Stimulated activated CD4-positive, alpha-beta T cell treated with anti-CD3 and anti-CD28 coated beads, Interleukin-1b, Interleukin-23, amount 100 ng/mL, for 1 hour (primary cell): ENCODE measurements at places on chromosomes 12 and 14.

- no peak for DNase-seq
Measured at GRCh38 chr12:68007466-68007865, 18.2 kb downstream of the IFNG-AS1 start.

DNA sequence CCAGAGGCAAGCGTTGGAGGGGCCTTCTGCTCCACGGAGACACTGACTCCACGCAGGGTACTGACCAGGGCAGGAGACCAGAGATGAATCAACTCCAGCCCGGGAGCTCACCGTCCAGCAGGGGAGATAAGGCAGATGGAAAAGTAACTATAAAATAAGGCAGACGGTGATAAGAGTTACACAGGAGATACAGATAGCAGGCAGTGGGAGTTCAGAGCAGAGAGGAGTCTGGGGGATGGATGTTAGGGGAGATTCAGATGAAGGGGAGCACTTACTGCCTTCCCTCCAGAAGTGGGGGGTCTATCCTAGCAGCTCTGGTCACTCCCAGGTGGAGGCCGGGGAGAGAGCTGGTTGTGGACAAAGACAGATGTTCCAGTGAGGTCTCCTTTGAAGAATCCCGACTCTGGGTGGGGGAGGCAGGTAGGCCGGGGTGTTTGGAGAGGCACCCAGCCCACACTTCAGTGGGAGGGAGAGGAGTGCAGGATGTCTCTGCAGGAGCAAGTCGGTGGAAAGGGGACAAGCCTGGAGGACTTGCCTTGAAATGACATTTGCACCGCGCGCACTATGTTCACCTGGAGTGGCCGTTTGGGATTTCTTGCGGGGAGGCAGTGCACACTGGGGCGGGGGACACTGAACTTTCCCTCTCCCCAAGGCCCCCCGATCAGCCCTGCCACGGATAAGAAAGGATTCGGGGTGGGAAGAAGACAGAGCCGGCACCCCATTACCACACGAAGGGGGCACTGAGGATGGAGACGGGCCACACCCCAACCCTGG is 1.2 kb downstream of the PITPNM2 start:
- DNase-seq, result no peak

DNA sequence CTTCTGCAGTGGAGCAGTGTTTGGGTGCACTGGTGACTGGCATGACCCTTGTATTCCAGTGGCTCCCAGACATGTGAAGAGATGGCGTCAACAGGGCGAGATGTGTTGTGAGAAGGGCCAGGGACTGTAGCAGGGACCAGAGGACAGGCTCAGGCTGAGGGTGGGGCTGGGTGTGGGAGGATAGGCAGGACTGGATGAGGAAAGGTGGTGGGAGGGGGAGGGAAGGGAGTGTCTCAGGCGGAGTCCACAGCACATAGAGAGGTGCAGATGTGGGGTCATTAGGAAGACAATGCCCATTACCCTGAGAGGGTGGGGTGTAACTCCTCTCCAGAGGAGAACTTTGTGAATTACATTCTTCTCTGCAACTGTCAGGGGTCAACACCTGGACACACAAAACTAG is 78.5 kb downstream of the DICER1 start:
- DNase-seq, result no peak

- DNase-seq, result no peak
Measured at GRCh38 chr12:64172143-64172970, 49.7 kb downstream of the KICS2 start.

DNA sequence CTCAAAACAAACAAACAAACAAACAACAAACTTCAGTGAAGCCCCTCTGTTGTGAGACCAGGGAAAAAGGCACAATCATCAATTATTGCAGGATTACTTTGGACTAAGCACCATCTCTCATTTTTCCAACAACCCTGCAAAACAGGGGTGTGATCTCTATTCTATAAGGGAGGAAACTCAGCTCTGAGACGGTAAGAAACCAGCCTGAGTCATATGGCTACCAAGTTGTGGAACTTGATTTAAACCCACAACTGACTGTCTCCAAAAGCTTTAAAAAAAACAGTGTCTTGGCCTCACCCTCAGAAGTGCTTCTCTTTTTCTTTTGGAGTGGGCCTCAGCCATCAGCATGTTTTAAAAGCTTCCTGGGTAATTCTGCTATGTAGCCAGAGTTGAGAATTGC is 49.8 kb downstream of the RIN3 start:
- DNase-seq, result no peak

- no peak for DNase-seq
Measured at GRCh38 chr14:48384821-48385220, 709.4 kb upstream of the MDGA2 start.

DNA sequence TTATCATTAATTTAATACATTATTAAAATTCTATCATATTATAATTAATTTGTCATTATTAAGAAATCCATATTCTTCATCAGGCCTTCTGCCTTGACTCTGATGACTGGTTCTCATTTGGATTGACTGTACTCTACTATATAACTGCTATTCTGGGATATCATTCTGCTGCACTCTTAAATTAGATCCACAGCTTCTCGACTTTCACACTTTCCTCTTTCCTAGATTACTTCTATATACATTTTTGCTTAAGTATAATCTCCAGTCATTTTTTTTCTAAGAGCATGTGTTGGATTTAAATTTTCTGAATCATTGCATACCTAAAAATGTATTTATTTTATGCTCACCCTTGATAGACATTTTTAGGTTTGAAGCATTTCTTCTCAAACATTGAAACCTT is 12.4 kb downstream of the GRIP1 start:
- no peak for DNase-seq

DNA sequence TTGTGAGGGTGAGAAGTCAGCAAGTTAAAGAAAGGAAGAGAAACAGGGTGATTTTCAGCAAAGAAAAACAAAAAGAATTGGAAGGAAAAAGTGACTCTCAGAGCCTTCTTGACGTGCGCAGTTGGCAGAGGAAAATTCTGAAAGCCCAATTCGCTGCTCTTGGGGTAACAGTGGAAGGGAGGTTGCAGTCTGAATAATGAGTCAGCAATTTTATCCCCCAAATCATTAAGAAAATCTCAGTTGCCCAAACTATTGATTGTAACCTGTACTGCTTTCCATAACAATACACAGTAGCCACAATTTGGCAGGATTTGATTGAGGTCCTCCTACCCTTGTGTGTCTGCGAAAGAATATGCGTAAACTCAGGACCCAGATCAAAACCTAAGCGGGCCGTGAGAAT is 309.1 kb downstream of the EMP1 start:
- no peak for DNase-seq

- DNase-seq, result no peak
Measured at GRCh38 chr14:88264116-88264515, 59.0 kb downstream of the KCNK10 start.

GRCh38 chr14:91173221-91173670 is 59.4 kb downstream of the DGLUCY start:
- peak; percentile 57 for DNase-seq

- DNase-seq, result no peak
Measured at GRCh38 chr14:70213721-70214282, 25.1 kb upstream of the SLC8A3 start.

GRCh38 chr14:106069804-106070625 is 543.6 kb downstream of the TMEM121 start:
- no peak for DNase-seq

DNA sequence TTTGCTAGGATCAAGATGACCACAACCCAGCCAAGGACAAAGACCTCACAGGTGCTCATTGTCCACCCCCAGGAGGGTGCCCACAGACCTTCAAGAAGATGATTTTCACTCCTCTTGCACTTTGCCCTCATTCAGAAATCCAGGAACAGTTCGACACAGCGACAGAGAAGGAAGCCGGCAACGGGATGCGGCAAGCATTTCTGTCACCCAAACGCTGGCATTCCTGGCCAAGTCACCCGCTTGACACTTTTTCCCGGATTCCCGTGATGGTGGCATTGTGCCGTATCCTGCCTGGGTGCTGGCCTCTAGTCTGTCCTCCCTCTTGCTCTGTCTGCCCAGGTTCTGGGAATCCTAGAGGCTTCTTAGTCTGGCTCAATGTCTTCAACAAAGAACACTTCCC is 770.4 kb upstream of the ALG10B start:
- no peak for DNase-seq

- DNase-seq, result no peak
Measured at GRCh38 chr12:104175726-104176247, 37.8 kb upstream of the NFYB start.

DNA sequence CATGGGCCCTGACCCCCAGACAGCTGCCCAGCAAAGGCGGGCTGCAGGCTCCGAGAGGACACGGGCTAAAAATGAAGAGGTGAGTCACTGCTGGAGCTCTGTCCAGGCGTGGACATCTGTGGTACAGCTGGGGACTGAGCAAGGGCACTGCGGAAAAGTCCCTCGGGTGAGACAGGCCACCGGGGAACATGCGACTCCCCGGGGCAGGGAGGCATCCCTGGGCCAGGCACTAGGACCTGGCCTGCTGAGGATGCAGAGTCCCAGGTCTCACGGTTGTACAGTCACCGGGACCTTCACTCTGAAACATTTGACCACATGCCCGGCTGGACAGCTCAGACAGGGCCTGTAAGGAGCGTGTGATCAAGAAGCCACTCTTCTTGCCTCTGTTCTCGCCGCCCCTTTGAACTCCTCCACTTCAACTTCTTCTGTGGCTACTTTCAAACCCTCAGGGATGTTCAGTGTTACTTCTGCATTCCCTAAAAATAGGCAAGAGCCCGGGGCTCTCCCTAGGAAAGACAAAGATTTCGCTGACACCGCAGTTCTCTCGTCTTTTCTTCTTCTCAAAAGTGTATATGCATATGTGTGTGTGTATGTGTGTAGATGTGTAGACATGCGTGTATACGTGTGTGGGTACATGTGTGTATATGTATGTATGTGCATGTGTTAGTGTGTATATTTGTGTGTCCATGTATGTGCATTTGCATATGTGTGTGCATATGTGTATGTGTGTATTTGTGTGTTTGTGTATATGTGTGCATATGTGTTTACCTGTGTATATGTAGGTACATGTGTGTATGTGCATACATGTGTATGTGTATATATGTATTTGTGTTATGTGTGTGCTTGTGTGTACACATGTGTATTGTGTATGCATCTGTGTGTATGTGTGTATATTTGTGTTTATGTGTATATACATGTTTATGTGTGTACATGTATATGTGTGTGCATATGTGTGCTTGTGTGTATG is 5.0 kb upstream of the RFLNA start:
- DNase-seq, result no peak

DNA sequence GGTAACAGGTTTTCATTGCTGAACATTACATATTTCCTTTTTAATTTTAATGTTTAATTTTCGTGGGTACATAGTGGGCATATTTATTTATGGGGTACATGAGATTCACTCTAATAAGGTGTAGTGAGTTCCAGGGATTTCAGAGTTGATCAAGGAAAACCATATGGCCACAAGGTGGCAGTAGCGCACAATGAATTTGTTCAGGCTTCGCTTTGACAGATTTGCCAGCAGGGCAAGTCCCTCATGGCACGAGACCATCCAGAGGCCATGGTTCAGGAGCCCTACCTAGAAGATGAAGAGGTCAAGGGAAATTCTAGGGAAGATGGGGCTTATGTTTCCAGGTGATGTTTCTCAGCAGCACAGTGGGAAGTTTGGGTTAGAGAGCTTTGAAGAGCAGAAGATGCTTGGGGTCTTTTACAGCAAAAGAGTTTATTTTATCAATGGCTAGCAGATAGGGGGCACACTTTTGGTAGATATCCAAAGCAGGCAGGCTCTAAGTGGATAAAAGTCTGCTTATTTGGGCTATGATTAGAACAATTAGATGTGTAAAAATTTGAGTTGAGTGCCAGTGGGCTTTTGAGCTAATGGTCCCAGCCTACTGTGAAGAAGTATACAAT is 1004.4 kb downstream of the AACS start:
- no peak for DNase-seq

- no peak for DNase-seq
Measured at GRCh38 chr12:51813931-51814310, 34.6 kb downstream of the FIGNL2 start.

GRCh38 chr12:62934239-62934798 is 631 bp downstream of the PPM1H start:
- DNase-seq, result no peak

GRCh38 chr12:27970401-27971120 is 2.0 kb downstream of the PTHLH start:
- DNase-seq, result no peak

DNA sequence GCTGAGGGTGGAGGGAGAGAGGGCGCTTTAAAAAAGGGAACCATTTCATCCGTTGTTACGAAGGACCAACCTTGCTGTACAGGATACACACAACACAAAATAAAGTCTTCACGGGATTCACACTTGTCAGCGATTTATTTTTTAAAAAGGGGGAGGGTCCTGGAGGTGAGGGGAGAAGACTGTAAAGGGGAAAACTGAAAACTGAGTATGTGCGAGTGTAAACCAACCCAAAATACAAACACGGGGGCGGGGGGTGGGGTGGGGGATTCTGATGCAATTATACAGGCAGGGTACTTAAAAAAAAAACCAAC is 499 bp upstream of the PRKAG1 start:
- no peak for DNase-seq

DNA sequence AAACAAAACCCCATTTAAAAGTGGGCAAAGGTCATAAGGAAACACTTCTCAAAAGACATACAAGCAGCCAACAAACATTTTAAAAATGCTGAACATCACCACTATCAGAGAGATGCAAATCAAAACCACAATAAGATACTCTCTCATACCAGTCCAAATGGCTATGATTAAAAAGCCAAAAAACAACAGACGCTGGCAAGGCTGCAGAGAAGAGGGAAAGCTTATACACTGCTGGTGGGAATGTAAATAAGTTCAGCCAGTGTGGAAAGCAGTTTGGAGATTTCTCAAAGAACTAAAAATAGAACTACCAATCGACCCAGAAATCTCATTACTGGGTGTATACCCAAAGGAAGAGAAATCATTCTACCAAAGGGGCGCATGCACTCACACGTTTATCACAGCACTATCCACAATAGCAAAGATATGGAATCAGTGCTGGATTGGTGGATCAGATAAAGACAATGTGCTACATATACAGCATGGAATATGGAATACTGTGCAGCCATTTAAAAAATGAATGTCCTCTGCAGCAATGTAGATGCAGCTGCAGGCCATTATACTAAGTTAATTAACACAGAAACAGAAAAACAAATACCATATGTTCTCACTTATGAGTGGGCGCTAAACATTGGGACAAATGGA is 102.1 kb upstream of the DAAM1 start:
- DNase-seq, result no peak

DNA sequence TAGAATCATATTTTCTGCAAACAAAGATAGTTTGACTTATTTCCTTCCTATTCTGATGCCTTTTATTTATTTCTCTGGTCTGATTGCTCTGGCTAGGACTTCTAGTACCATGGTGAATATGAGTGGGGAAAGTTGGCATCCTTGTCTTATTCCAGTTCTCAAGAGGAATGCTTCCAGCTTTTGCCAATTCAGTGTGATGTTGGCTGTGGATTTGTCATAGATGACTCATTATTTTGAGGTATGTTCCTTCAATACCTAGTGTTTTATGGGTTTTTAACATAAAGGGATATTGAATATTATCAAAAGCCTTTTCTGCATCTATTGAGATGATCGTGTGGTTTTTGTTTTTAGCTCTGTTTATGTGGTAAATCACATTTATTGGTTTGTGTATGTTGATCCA is 139.4 kb upstream of the CNTN1 start:
- DNase-seq, result no peak

GRCh38 chr12:129871991-129872972 is 31.5 kb downstream of the TMEM132D start:
- DNase-seq, result no peak
